ENCODE measurements at places on chromosomes 7 and 10. TPM values are rescaled to one million over a fixed set of nuclear protein-coding genes. Genes with fewer than 3 reads are reported as not detected.

DNA sequence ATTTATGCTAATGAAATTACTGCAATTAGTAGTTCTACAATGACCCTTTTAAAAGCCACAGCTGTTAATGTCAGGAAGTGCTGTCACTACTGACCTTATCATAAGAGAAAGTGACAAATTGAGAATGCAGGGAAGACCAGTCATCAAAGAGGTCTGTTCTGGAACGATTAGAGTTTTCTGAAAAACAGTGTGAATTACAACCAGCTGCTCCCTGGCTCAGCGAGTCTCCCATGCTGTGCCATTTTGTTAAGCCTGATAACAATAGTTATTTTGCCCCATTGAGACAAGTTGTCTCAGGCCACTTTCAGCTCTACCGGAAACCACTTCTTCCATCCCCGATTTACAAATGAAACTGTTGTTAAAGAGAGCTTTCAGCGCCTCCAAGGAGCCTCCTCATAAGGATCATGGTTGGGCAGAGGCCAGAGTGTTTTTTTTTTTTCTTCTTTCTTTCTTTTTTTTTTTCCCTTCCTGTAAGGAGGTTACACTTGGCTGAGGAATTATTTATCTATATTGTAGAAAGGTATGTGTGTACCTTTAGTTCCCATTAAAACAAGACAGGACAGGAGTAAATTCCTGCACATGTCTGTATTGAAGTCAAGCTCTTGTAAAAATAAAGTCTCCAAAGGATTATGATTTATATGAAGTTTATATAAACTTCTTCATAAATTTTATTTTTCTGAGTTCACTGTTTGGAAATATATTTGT lies 173.6 kb downstream of the CDCA7L start:
- H3K36me3 ChIP-seq: no peaks in the 10 kb centered on the region
- peaks cover 3% of the 10 kb centered on the region for H3K4me1 ChIP-seq
- peaks cover 7% of the 10 kb centered on the region for H3K27me3 ChIP-seq
- H3K4me3 ChIP-seq: no peak overlapping the region

DNA sequence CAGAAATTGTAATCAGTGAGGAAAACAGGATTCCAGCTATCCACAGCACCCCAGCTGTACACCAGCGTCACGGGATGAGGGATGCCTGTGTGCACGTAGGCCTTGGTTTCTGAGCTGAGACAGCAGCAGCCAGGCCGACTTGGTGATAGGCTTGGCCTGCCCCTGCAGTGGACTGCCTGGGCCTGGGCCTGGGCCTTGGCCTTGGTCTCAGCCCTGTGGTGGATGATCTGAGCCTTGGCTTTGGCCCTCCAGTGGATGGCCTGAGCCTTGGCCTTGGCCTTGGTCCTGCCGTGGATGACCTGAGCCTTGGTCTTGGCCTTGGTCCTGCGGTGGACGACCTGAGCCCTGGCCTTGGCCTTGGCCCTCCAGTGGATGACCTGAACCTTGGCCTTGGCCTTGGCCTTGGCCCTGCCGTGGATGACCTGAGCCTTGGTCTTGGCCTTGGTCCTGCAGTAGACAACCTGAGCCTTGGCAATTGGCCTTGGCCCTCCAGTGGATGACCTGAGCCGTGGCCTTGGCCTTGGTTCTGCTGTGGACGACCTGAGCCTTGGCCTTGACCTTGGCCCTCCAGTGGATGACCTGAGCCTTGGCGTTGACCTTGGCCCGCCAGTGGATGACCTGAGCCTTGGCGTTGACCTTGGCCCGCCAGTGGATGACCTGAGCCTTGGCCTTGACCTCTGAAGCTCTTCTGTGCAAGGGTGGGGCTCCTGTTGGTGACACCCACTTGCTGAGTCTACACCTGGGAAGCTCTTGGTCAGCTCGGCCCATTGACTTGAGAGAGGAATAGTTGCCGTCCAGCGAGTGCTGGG lies 93.8 kb downstream of the CUX1 start:
- no peak for DNase-seq
- H3K27ac ChIP-seq: no peak overlapping the region

- no peaks in the 10 kb centered on the region for H3K27me3 ChIP-seq
- H3K36me3 ChIP-seq: no peaks in the 10 kb centered on the region
- H3K4me1 ChIP-seq: no peaks in the 10 kb centered on the region
- DNase-seq: no peak
Observed at GRCh38 chr7:97697396-97697795, 34.5 kb upstream of the TAC1 start.

Gene WDFY4
- 0.37 TPM for total RNA-seq

DNA sequence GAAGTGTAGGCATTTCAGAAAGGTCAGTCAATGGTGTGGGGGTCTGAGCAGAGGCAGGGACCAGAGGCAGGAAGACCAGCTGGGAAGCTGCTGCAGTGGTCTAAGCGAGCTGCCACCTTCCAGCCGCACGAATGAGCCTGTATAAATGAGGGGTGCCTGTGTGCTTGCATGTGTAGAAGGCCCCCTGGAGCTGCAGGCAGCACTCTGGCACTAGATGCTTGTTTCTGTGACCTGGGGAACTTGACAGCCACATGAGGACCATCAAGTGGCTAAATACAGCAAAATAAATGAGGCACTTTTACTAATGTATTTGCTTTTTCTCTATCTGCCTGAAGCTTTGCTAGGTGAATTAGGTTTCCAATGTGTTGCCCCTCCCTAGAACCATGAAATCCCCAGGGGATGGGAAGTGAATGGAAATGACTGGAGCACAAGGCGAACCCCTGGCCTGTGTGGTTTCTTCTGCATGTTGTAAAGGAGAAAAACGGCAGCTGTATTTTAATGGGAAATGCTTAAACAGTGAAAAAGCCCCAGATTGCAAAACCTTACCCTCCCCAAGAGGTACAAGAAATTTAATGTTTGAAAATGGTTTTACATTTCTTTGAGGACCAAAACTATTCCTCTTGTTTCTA lies 57.7 kb downstream of the PYROXD2 start:
- H3K4me3 ChIP-seq: no peak overlapping the region
- DNase-seq: no peak
- H3K36me3 ChIP-seq: no peaks in the 10 kb centered on the region
- no peak overlapping the region for H3K27ac ChIP-seq

DNA sequence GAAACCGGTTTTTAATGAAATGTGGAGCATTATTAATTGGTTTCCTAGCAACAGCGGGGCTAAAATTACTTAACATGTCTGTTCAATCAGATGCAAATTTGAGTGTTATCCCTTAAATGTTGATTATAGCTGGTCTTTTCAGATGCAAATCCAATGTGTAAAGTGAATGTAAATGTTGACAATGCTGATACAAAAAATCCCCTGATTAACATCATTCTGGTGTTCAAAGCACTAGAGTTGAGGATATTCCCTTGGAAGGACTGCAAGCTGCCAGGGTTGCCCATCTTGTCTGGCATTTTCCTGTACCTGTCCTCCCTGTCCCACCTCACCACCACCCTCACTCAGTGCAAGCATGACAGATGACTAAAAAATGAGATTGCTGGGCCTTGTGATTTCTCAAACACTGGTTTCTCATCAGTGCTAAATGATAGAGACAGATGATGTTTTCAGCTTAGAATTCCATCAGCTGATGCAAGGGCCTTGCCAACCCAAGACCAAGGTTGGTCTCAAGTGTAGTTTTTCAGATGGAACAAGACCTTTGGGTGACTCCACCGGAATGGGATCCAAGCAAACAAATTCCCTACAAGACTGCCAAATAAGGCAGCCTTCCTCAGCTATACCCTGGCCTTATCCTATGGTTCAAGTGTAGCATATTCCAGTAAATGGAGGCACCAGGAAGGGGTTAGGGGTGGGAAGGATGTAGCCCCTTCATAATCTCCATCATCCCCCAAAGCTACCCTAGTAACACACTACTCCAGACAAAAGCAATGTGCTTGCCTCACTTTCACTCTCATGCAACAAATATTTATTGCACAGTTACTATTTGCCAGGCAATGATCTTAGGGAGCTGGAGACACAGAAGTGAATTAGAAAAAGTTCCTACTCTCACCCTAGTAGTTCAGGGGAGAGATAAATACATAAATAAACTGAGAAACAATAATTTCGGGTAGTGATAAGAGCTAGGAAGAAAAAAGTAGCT lies 54.9 kb downstream of the JAZF1 start:
- peaks cover 5% of the 10 kb centered on the region for H3K4me1 ChIP-seq
- H3K27me3 ChIP-seq: no peaks in the 10 kb centered on the region
- H3K27ac ChIP-seq: no peak overlapping the region

DNA sequence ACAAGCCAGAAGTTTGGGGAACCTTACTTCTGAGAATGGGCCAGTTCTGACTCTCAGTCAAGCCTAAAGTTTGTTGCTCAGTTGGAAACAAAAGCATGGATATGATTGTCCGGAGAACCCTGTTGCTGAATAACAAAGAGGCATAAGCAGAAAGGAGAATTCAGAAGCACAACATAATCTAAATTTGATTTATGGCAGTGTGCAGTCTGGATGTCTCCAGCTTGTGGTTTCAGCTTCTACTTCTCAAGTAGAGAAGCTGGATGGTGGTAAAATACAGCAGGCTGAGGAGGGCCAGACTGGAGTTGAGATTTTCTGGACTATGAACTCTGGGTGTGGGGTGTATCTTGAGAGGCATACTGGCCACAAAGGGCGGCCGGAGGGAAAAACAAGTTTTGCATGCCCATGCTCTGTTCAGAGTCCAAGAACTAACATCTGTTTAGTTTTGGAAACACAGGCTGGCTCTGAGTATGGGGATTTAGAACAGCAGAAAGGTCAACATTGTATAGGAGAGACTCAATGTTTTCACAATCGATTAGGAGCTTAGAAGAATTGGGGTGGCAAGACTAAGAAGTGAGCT lies 592.9 kb downstream of the CNTNAP2 start:
- DNase-seq: no peak
- no peak overlapping the region for H3K27ac ChIP-seq
- no peaks in the 10 kb centered on the region for H3K36me3 ChIP-seq

Gene ENTPD7
- 6.0 TPM for total RNA-seq

- no peak for DNase-seq
- H3K27ac ChIP-seq: peak overlapping the region; percentile 92
- H3K4me1 ChIP-seq: peaks cover 69% of the 10 kb centered on the region
- no peaks in the 10 kb centered on the region for H3K27me3 ChIP-seq
Observed at GRCh38 chr10:103452506-103453230, 498 bp upstream of the CALHM2 start.

DNA sequence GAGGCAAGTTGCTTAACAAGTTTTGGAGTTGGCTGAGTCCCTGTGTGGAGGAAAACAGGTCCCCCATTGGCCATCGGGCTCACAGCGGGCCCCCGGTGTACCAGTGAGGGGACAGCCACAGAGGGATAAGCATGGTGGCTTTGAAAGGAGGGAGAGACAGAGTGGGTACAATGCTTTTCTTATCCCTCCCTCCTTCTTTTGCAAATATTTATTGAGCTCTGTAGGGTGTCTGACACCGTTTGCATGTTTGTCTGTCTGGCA lies 2.8 kb downstream of the HTRA1 start:
- no peak for DNase-seq
- peaks cover 8% of the 10 kb centered on the region for H3K4me1 ChIP-seq
- H3K4me3 ChIP-seq: no peak overlapping the region
- H3K27me3 ChIP-seq: peaks cover 68% of the 10 kb centered on the region

GRCh38 chr7:126667742-126668366 lies 584.9 kb downstream of the GRM8 start:
- no peak overlapping the region for H3K4me3 ChIP-seq
- no peaks in the 10 kb centered on the region for H3K27me3 ChIP-seq
- H3K4me1 ChIP-seq: no peaks in the 10 kb centered on the region
- H3K36me3 ChIP-seq: no peaks in the 10 kb centered on the region
- no peak for DNase-seq
- no peak overlapping the region for H3K27ac ChIP-seq

Gene HABP2
- total RNA-seq: not detected

Gene ITIH5
- not detected for total RNA-seq

GRCh38 chr7:146768957-146769356 lies 652.4 kb downstream of the CNTNAP2 start:
- no peak overlapping the region for H3K4me3 ChIP-seq
- no peaks in the 10 kb centered on the region for H3K36me3 ChIP-seq
- no peak for DNase-seq
- H3K4me1 ChIP-seq: no peaks in the 10 kb centered on the region
- no peaks in the 10 kb centered on the region for H3K27me3 ChIP-seq

DNA sequence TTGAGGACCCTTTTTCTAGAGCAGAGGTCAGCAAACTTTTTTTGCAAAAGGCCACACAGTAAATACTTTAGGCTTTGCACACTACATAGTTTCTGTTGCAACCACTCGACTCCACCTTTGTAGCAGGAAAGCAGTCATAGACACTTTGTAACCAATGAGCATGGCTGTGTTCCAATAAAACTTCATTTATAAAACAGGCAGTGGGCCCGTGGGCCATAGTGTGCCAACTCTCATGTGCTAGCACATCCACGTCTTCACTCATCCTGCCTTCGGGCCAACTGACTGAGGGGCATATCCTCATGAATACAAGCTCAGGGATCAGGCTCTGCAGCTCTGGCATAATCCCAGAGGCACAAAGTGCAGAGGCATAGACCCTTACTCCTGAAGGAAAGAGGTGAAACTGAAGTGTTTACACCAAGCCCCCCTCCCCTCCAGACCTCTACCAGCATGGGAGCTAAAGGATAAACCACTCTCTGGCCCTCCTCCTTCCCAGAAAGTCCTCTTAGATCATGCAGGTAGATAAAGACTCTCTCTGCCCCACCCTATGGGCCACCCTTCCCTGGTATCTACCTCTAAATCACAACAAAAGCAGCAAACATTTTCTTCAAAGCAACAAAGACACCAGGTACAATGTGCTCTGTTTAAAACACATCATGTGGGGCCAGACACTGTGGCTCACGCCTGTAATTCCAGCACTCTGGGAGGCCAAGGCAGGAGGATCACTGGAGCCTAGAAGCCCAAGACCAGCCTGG lies 71.0 kb downstream of the DLG5 start:
- H3K4me1 ChIP-seq: no peaks in the 10 kb centered on the region
- H3K36me3 ChIP-seq: no peaks in the 10 kb centered on the region
- H3K4me3 ChIP-seq: no peak overlapping the region

Gene SFTPD
- not detected for total RNA-seq

DNA sequence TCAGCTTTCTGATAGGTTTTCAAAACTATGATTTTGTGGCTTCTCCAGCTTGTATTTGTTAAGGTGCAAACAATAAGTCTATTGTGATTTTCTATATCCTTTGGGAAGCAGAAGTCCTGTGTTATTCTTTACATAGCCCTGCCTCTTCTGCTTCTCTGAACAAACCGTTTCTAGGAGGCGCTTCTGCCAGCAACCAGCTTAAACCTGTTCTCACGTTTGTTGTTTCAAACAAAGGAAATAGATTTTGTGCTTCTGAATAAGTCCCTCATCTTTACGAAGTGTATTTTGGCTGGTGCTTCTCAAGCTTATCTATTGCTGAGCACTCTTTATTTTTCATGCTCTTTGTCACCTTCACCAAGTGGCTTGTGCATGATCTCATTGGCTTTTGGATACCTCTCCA lies 61.0 kb downstream of the VTI1A start:
- DNase-seq: no peak
- H3K4me3 ChIP-seq: no peak overlapping the region
- H3K27me3 ChIP-seq: no peaks in the 10 kb centered on the region
- peaks cover 10% of the 10 kb centered on the region for H3K4me1 ChIP-seq

- peaks cover 4% of the 10 kb centered on the region for H3K27me3 ChIP-seq
- no peaks in the 10 kb centered on the region for H3K36me3 ChIP-seq
- no peak for DNase-seq
- no peaks in the 10 kb centered on the region for H3K4me1 ChIP-seq
Observed at GRCh38 chr10:29259498-29259897, 29.4 kb upstream of the LYZL1 start.

All from activated CD8-positive, alpha-beta T cell treated with anti-CD3 and anti-CD28 coated beads, Interleukin-2, amount 10 ng/mL, durations not matched to agents 7 days and 5 days (primary cell).